ENCODE measurements at places on chromosomes 6 and 20. TPM values are rescaled to one million over a fixed set of nuclear protein-coding genes. Genes with fewer than 3 reads are reported as not detected.

Gene NELFCD
- 66.9 TPM for total RNA-seq

Gene TRIM15
- not detected for total RNA-seq

Gene ID1
- 31.3 TPM for total RNA-seq

Gene HLA-F
- 14.7 TPM for total RNA-seq

Gene ELOVL4
- 3.3 TPM for total RNA-seq

Gene GRM1
- not detected for total RNA-seq

Gene FHL5
- total RNA-seq, result not detected

Gene CGA
- total RNA-seq, result not detected

Measured in placental pericyte (primary cell).